ENCODE measurements at places on chromosomes 16 and 17.

- no peak for DNase-seq
Observed at GRCh38 chr16:65737831-65738230, 616.0 kb upstream of the CDH11 start.

DNA sequence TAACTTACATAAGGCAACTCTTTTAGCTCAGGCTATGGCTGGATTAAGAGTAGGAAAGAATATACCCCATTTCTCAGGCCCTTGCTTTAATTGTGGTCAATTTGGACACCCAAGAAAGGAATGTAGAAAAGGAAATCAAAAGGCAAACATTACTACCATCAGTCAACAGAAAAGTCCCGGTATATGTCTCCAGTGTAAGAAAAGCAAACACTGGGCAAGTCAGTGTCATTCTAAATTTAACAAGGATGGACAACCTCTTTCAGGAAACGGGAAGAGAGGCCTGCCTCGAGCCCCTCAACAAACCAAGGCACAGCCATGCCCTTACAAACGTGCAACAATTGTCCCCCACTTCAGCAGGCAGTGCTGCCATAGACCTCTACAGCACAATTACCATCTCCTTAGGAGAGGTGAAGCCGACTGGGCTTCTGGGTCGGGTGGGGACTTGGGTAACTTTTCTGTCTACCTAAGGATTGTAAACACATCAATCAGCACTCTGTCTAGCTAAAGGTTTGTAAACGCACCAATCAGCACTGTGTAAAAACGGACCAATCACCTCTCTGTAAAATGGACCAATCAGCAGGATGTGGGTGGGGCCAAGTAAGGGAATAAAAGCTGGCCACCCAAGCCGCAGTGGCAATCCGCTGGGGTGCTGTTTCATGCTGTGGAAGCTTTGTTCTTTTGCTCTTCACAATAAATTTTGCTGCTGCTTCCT, 12.4 kb downstream of the MRPL58 start:
- DNase-seq = no peak

GRCh38 chr16:13083681-13084080, 182.3 kb downstream of the SHISA9 start:
- DNase-seq = no peak

DNA sequence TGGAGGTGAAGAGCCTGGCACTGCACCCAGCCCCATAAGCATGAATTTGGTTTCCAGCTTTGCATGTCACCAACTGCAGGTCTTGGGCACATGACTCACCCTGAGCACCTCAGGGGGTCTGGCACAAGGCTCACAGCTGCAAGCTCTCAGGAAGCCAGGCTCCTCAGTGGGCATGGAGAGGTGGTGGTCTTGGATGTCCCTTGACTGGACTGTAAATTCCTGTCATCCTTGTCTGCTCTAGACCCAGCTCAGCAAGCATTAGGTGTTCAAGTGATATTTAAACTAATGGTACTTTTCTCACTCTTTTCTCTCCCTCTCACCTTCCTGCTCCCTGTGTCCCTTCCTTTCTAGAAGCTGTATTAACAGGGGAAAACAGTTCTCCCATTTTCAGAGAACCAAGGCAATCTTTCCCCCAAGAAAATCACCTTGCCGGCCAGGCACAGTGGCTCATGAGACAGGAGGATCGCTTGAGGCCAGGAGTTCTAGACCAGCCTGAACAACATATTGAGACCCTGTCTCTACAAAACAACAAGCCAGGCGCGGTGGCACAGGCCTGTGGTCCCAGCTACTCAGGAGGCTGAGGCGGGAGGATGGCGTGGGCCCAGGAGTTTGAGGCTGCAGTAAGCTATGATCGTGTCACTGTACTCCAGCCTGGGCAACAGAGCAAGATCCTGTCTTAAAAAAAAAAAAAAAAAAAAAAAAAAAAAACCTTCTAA, 5.1 kb upstream of the KIFC3 start:
- peak; percentile 40 for DNase-seq

DNA sequence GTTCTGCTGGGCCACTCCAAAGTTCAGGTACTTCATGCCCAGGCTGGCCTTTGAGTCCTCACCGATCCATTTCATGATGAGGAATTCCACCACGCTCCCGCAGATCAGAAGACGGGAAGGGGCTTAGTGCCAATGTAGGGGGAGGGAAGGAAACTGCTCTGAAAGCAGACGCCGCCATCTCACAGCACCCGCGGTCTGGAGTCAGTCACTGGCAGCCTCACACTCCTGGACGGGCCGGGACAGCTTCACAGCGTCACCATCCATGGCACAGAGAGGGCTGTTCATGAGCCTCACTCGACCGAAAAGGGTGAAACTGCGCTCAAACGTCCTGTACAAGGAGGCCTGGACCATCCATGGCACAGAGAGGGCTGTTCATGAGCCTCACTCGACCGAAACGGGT, 62.0 kb downstream of the RPH3AL start:
- DNase-seq = no peak

- peak; percentile 82 for DNase-seq
Observed at GRCh38 chr16:84739349-84740124, 39.7 kb downstream of the USP10 start.

GRCh38 chr17:47213540-47213939, 4.4 kb downstream of the MYL4 start:
- DNase-seq = no peak

DNA sequence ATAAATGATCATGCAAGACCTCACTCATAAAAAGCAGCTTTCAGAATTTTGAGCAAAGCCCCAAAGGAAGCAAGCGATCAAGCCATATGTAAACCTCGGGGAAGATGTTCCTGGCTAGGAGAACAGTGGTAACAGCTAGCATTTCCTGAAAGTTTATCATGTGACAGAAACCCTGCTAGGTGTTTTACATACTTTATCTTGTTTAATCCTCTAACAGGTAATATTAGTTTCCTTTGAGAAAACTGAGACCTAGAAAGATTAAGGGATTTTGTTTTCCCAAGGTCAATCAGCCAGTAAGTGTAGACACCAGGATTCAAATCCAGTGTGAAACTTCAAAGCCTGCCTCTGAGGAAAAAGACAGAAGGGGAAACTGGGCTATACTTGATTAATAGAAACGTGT, 362.4 kb upstream of the MAF start:
- no peak for DNase-seq

DNA sequence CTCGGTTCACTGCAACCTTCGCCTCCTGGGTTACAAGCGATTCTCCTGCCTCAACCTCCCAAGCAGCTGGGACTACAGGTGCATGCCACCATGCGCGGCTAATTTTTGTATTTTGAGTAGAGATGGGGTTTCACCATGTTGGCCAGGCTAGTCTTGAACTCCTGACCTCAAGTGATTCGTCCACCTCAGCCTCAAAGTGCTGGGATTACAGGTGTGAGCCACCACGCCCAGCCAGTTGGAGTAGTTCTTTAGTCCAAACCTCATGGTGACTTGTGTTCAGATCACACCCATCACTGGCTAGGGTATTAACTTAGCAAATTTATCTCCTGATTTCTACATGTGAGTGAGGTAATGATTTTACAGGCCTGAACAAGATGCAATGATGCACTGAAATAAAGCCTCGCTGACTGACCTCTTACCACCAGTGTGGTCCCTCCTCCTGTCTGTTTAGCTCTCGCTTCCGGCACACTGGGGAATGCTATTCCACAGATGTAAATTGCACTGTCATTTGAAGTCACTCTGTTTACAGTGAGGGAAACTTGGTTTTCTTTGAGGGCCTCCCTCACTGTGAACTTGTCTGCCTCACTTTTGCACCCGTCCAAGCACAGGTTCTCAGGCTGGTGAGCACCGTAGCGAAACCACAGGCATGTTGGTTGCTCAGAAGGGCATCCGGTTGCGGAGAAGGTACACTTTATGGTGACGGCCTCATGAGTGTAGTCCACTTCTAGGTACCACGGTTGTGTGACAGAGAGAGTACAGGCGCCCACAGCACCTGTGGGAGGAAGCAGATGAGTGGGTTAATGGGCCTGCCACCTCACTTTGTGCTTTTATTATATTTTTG, 5.5 kb downstream of the IGSF6 start:
- no peak for DNase-seq

GRCh38 chr16:89292443-89293078, 75.1 kb downstream of the ZNF778 start:
- DNase-seq = no peak

- peak; percentile 19 for DNase-seq
Observed at GRCh38 chr16:1614456-1615102, 2.4 kb downstream of the CRAMP1 start.

All from fibroblast of skin of right quadriceps (primary cell).